ENCODE measurements at places on chromosomes 12 and 14.

DNA sequence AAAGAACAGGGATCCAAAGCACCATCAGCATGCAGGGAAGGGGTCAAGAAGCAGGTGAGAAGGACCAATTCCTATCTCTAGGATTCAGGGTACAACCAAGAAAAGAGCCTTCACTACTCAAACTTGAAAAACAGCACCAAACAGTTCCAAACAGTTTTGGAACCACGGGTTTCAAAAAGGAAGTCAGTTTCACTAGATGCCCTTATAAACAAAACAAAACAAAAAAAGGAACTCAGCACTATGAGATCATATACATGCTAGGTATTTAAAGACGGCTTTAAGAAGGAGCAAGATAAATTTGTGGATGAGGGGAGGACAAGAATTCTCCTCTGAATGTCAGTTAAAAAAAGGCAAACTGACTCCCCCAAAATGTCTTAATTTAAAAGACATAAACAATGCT lies 6.0 kb downstream of the INSM2 start:
- DNase-seq: no peak

DNA sequence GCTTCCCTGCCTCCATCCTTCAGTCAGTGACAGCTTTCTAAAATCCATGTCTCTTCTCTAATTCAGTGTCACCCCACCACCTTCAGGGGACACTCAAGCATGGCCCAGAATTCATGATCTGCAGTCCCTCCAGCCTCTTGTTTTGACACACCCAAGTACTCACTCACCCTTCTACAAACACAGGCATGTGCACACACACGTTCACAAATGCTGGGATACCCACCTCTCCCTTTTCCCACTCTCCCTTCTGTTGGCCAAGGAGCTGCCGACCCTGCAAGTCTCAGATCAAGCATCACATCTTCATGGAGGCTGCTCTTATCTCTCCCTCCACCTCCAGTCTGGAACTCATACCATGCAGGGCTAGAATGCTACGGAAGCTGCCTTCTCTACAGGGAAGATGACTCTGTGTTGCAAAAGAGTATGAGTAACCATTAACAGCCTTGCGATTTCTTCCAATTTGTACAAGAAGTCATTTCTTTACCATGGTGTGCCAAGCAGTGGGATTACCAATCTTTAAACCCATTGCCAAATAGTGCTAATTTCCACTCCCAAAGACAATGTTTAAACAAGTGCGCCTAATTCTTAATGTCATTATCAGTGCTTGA lies 196.1 kb downstream of the BCL11B start:
- no peak for DNase-seq

GRCh38 chr14:70794294-70794693 lies 15.0 kb downstream of the MAP3K9 start:
- DNase-seq: no peak

- DNase-seq: no peak
Observed at GRCh38 chr14:59931237-59931636, 11.3 kb downstream of the LRRC9 start.

All from stimulated activated naive CD4-positive, alpha-beta T cell (primary cell).